Activated CD8-positive, alpha-beta memory T cell treated with anti-CD3 and anti-CD28 coated beads for 48 hours (primary cell): ENCODE measurements at places on chromosomes 6 and 20.

DNA sequence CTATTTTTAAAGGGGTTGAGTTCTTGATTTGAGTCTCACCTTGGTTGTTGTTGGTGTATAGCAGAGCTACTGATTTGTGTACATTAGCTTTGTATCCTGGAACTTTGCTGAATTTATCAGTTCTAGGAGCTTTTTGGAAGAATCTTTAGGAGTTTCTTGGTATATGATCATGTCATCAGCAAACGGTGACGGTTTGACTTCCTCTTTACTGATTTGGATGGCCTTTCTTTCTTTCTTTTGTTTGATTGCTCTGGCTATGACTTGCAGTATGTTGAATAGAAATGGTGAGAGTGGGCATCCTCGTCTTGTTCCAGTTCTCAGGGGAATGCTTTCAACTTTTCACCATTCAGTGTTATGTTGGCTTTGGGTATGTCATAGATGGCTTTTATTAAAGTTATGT is 64.0 kb downstream of the CDYL start:
- no peak for DNase-seq

DNA sequence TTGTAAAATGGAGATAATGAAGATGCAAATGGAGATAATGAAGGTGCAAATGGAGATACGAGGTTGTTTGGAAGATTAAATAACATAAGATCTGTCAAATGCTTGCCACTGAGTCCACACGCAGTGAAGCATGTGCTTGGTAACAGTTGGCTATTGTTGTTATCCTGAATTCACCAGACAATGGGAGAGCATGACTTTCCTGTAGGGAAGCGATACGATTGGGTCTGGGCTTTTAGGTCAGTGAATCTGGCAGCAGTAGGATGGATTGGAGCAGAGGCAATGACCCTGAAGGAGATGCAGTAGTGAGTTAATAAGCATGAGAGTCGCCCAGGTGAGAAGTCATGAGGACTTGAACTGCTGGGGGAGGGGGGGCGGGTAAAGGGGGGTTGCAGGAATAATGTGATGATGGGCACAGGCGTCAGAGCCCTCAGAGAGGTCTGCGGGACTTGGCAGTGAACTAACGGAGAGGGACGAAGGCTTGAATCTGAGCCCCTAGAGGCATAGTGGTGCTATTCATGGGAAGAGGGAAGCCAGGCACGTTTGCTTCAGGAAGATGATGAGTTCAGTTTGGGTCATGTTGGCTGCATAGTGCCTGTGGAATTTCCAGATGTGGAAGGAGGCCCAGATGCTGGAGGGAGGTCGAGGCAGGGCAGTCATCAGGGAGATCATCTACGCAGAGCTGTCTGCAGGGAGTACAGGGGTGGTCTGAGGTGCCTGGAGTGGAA is 55.4 kb downstream of the ZDHHC14 start:
- DNase-seq = no peak

DNA sequence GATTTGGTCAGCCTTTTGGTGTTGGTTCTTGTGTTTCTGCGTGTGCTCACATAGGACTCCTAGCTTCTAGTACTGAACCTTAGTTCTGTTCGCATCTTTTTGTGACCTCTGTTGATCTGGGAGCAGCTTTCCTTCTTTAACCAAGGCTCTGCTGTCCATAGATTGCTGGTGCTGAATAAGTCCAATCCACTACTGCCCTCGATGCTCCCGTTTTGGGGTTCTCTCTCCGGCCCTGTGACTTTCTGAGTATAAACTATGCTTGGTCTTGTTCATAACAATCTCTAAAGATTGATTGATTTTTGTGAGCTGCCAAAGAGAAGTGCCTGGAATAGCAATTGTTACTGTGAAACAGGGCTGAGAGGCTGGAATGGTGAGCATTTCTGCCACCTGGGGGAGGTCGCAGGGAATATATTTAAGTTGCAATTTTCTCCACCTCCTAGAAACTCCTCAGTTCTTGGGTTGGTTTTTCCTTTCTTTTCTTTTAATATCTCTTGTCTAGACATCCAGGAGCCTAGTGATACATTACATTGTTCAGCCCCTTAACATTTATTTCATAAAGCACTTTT is 422.9 kb upstream of the CHD6 start:
- no peak for DNase-seq

DNA sequence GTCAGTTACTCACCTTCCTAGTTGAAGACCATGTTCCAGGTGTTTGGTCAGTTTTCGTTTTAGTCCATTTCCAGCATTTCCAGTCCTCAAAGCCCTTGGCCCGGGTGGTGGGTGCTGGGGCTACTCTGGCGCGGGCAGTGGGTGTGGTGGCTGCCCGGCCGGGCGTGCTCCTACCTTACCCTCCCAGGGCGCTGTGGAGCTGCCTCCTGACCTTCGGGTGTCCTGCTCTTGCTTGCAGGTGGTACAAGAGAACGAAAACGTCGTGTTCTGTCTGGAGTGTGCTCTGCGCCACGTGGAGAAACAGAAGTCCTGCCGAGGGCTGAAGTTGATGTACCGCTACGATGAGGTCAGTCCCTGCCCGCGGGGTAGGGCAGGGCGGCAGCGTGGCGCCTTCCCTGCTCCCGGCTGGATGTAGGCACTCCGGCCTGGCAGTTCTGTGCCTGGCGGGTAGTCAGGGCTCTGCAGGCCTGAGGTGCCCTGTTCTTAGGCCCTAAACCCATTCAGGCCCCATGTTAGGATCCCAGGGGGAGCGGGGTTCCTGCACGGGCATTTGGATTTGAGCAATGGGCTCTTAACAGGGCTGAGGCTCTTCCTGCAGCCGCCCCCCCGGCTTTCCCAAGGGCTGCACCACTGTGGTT is 145.8 kb downstream of the DTNBP1 start:
- no peak for DNase-seq

- no peak for DNase-seq
These were observed 167.0 kb upstream of the MYLIP start for GRCh38 chr6:15961635-15962448.

GRCh38 chr6:166162599-166163342 is 4.9 kb downstream of the TBXT start:
- DNase-seq = peak; percentile 7

DNA sequence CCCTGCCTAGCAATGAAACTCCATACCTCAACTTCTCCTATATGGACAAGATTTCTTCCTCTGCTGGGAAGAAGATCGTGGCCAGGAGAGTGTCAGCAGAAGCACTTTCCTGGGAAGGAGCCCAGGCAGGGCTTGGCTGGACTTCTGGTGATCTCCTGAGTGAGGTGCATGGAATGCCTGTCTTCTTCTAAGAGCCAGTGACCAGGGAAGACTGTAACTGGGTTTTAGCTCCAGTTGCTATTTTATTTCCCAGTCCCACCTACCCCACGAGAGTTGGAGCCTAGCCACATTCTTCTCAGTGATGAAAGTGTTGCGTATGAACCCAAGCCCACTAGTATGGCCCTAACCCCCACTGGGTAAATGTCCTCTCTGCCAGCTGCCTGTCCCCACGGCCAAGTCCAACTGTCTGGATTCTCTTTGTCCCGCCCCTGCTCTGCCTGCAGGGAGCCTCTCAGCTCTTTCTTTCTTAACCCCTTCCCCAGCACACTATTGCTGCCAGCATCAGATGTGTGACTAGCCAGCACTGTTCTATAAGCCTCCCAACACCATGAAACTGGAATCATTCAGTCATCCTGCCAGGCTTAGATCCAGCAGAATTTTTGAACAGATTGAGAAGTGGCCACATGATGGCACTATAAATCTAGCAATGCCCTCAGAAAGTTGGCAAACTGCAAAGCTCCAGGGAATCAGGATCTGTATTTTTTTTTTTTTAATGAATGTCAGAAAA is 69.8 kb upstream of the FAM184A start:
- no peak for DNase-seq

GRCh38 chr20:60052322-60052721 is 94.1 kb downstream of the CDH26 start:
- DNase-seq = no peak

GRCh38 chr20:43550456-43550855 is 8.4 kb upstream of the SGK2 start:
- no peak for DNase-seq

- DNase-seq = no peak
These were observed 303.1 kb downstream of the CDH26 start for GRCh38 chr20:60261333-60261732.

DNA sequence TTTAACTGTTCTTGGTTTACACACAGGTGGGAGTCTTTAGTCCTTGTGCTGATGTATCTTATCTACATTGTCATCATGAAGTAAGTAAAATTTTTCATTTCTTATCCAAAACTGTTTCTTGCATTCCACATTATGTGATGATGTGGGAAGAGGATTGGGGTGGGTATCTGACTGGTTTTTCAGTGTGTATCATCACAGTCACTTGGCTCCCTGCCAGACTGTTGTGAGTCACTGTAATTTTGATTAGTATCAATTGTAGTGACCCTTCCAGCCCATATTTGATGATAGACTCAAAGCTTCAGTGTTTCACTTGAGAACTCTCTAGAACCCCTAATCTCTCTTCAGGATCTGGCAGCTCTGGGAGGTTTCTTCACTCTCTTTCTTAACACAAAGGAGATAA is 84.5 kb upstream of the RIN2 start:
- DNase-seq = no peak

DNA sequence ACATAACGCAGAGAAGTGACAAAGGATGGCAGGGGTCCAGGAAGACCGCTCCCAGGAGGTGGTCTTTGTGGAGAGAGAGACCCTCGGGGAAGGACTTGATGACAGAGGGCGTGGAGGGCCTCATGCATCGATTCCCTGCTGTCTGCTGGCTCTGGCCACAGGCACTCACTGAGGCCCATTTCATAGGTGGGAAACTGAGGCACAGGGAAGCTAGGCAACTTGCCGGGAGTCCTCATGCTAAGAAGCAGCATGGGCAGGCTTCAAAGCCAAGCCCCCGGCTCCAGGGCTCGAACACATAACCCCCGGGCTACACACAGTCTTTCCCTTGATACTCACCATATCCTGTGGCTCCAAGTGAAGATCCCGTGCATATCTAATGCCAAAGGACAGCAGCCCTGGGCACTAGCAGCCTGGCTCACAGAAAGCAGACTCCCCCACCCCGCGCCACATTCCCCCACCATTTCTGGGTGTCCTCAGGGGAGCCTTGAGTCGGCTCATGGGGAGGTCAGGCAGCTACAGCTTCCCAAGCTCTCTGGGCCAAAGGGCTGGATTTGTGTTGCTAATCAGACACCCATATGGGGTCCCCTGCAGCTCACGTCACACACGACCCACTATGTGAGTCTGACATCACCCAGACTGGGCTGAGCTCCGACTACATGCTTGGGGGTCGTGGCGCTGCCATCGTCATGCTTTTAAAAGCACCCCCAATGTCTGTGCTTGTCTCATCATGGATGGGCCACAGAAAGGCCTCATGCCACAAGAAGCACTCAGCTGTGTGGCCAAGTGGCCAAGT is 130.9 kb upstream of the PMEPA1 start:
- DNase-seq = no peak

- no peak for DNase-seq
These were observed 8.8 kb upstream of the RSPH3 start for GRCh38 chr6:159008656-159009288.

DNA sequence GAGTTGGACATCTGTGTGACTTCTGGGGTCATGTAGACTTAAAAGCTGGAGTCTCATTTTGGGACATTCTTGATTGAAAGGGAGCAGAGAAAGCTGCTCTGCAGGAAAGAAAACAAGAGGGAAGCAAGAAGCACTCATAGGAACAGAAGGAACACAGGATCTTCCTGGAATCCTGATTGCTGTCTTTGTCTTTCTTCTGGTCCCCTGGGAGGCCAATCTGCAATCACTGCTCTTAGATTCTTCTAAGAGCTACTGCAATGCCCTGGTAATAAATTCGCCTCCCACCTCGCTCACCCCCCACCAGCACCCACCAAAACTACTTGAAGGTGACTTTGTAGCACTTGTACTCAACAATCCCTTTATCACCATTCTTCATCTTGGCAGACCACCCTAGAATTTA is 51.8 kb downstream of the SLC35B3 start:
- no peak for DNase-seq

DNA sequence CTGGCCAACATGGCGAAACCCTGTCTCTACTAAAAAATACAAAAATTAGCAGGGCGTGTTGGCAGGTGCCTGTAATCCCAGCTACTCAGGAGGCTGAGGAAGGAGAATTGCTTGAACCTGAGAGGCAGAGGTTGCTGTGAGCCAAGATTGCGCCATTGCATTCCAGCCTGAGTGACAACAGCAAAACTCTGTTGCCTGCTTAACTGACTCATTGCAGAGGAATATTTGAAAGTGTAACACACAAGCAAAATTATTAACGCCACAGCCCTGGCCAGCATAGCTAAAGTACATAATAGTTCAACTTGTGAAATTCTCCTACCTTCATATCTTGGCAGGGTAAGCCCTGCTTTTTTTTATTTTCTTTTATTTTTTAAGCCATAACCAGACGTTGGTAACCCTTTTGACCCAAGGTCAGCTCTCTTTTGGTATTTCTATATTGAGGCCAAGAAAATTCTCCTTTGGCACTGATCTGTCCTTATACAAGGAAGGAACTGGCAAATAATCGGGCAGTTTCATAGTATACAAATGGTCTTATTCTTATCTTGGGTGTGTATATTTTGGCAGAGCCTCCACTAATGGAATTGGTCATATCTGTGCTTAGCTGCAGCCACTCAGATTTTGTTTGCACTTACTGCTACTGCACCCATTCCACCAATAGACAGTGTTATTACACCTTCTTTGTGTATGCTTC is 4.0 kb upstream of the ADGRF5 start:
- DNase-seq = no peak

DNA sequence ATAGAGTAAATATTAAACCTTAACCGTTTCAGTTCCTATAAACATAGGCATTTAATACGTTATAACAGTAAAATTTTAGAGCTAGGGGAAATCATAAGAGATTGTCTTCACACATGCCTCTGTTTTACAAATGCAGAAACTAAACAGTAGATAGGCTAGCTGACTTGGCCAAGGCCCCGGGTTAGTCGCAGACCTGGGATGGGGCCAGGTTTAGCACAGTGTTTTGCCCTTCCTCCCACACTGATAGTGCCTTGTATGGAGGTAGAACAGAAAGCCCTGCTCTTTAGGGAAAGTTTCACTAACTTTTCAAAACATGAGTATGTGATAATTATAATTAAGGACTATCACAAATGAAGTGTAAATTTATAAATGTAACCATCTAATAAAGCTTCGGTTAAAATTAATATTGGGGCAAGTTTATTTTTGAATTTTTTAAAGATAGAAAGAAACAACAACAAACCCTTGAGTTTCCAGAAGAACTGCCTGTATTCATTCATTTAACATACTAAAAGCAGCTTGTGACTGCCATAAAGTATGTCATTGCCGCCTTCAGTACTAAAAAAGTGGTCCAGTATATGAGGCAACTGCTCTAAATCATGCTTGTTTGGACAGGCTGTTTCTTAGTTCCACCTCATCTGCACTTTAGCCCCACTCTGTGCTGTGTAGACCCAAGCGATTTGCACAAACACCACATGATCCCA is 62.5 kb upstream of the LOC128125822 start:
- DNase-seq = no peak

GRCh38 chr6:37005061-37005810 is at the start of gene FGD2:
FGD2 (plus strand) TSS chr6:37005655; CDS start chr6:37005818, 163 bp downstream.
- no peak for DNase-seq

DNA sequence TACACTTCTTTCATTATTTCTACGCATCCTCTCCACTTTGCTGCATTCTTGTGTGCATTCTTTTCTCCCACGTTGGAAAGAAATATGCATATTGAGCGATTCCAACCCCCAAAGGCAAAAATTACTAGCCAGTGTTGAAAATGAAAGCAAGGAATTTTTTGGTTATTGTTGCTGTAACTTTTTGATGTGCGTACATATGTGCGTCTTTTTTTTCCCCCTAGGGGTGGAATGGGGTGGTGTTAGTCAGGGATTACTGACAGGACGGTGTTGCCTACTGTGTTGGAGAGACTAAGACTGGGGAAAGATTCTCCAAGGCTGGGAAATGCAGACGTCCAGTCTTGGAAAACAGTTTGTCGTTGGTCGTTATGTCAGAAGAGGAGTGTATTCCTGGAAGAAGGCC is 44.2 kb upstream of the ESR1 start:
- no peak for DNase-seq
